Glutamatergic neuron (in vitro differentiated cells): ENCODE measurements at places on chromosomes 12 and 14.

DNA sequence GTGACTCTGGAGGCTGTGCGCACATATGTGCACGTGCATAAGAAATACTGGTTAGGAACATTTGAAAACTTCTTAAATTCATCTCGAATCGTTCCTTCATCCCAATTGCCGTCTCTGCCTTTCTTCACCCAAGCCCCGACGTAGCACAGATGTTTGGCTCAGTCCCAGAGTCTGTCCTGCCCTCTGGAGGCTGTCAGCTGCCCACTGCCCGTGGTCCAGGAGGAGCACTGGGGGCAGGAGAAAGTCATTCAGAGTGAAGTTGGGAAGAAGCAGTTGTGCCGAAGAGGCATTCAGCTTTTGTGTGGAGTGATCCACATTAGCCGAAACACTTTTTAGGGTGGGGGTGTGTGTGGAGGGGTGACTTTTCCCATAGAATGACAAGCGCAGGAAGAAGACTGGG, 124.9 kb downstream of the TSPAN9 start:
- no peak for DNase-seq

DNA sequence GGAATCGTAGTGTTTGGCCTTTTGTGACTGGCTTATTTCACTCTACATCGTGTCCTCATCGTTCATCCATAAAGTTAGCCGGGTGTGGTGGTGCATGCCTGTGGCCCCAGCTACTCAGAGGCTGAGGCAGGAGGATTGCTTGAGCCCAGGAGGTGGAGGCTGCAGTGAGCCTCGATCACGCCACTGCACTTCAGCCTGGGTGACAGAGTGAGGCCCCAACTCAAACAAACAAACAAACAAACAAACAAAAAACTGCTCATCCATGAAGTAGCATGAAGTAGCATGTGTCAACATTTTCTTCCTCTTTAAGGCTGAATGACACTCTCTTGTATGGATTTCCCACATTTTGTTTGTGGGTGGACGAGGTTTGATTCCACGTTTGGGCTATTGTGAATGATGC, 44.0 kb upstream of the MEG3 start:
- DNase-seq, result no peak

DNA sequence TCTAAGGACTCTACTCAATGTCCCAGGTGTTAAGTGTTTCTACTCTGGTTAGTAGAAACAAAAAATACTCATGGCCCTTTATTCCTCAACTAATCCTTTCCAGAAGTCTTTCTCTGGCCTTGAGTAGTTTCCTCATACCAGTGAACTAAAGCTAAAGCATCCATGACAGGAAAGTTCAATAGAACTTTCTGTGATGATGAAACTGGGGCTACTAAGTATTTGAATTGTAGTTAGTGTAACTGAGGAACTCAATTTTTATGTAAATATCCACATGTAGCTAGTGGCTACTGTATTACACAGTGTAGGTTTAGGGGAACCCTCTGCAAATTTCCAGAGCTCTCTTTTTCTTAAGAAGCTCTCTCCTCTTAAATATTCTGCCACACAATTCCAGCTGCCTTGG, 63.7 kb downstream of the R3HDM2 start:
- no peak for DNase-seq

- DNase-seq, result peak; percentile 92
Observed at GRCh38 chr12:50074936-50075807, 10.0 kb upstream of the SMARCD1 start.

DNA sequence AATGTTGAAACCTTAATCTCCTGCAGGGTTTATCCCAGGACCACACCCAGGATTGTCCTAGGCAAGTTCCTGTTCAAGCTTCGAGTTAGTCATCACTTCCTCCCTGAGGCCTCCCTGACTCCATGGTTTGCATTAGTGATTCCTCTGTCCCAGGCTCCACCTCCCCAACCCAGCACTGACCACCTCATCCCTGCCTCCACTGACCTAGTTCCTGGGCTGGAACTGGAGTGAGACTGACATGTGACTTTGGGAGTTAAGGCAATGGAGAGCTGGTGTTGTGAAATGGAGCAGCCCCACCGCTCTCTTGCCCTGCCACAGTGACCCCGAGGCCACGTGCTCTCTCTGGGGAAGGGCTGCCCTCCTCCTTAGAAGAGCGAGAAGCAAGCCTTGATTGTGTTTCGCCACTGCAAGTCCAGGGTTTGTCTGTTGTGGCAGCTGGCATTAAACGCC, 15.8 kb upstream of the DTX1 start:
- no peak for DNase-seq

GRCh38 chr12:89684136-89684535, 24.5 kb downstream of the ATP2B1 start:
- no peak for DNase-seq

- no peak for DNase-seq
Observed at GRCh38 chr14:72512925-72513324, 381.0 kb downstream of the DPF3 start.

GRCh38 chr12:24738441-24738840, 210.5 kb downstream of the BCAT1 start:
- no peak for DNase-seq

DNA sequence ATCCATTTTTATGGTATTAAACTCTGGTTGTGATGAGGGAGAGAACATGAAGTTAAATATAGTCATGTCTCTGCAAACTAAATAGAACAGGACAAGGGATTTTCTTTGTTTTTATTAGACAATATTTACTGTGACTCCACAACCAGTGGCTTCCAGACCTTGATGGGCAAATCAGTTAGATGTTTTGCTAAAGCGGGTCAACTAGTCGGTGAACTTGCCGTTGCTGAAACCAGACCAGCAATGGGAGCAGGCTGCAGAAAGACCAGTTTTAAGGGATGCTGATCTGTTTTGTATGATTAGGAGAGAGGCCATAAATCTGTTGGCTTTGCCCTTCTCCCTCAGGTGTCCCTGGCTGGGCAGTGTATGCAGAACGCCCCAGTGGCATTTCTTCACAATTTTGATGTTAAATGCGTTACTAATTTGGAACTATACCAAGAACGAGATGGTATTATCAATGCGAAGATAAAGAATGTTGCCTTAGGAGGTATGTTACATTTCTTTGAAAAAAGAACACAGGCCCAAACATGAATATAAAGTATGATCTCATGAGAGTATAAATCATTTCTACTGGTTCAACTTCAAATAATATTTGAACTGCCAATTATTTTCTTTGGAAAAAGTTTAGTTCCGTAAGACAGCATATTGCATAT, 19.4 kb downstream of the TCTN2 start:
- DNase-seq, result no peak

DNA sequence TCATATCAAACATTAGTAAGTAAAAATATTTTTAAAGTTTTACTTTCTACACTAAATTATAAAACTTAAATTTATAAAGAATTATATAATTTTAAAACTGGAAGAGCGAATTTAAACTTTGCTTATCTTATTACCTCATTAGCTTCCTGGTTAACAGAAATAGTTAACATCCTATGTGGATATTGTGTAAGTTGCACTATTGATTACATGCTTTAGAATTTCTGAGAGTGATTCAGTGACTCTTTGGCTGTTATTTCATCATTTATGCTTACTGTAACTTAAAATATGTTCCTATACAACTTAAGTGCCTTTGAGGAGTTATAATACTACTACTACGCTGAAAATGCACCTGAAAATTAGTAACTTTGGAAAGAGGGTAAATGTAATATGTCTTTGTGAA, 101.4 kb downstream of the FOXA1 start:
- no peak for DNase-seq

DNA sequence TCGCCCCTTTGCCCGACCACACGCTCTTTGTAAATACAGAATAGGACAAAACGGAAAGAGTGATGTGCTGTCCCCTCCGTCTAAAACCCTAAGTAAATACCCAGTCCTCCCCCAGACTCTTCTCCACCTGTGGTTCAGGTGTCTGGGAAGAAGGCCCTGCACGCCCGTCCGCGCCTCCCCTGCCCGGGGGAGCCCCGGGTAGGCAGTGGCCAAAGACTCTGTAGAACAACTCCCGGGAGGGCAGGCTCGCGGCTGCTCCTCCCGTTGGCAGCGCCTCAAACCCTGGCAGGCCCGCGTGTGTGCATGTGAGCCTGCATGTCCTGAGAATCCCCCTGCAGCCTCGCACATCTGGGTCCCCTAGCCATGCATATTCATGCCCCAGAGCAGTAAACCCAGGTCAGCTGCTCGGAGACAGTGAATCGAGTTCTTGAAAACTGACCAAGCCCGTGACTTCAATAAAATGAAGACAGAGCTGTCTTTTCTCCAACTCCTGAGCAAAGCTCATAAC, 165.8 kb downstream of the MON2 start:
- peak; percentile 46 for DNase-seq

- DNase-seq, result peak; percentile 29
Observed at GRCh38 chr12:93892423-93893268, 215.5 kb downstream of the CRADD start.

GRCh38 chr12:130331146-130331545, 6.5 kb upstream of the PIWIL1 start:
- DNase-seq, result no peak
